ENCODE measurements at places on chromosomes 7 and 10.

DNA sequence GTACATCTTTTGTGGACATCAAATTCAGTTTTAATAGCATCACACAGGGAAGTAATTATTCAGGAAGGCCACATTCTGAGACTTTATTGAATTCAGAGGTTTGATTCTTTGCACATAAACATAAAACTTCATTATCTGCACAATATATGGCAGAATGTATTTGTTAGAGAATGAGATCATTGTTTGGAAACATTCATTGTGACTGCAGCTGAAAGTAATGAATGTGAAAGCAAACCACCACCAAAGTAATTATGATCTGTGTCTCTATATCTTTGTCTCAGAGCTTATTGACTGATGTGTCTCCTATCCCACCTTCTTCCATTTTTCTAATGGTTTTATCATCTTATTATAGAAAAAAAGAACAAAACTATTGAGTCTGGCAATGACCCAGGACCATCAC is 340.9 kb upstream of the PCDH15 start:
- DNase-seq, result no peak

GRCh38 chr10:89981891-89982290 is 280.5 kb downstream of the KIF20B start:
- no peak for DNase-seq

DNA sequence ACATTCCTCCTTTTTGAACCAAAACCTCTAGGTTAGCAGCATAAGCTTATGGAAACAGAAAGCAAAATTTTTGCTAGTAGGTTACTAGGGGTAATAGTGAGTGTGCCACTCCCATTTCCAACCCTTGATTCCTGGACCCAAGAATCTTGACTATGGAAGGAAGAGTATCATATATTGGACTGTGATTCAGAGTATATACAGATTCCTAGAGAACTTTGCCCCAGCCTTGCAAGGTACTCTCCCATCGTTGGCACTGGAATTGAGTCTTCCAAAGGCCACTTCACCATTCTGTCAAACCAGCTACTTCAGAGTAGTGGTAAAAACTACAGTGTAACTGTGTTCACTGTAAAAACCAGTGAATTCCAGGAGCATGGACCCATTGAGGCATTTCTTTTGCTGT is 69.4 kb downstream of the LRRC17 start:
- DNase-seq, result no peak

- DNase-seq, result no peak
These were observed 4.9 kb upstream of the HACD1 start for GRCh38 chr10:17622061-17622460.

- DNase-seq, result no peak
These were observed 197.0 kb upstream of the AGK start for GRCh38 chr7:141354251-141354650.

DNA sequence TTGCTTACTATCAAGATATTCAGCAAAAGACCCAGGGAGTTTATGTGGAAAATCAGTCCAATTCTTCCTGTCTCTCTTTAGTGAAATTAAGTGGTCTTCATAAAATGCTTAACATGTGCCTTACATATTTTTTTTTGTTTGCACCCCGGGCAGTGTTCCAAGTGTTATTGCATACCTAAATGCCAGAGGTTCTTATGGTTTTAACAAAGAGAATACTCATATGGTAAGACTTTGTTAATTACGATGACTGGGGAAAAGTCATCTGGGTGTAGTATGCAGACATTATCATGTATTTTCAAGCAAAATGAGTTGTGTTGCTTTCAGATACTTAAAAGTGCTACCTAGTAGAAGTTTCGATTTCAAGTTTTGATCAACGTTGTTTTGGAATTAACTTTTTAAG is 82.6 kb downstream of the PRKG1 start:
- no peak for DNase-seq

DNA sequence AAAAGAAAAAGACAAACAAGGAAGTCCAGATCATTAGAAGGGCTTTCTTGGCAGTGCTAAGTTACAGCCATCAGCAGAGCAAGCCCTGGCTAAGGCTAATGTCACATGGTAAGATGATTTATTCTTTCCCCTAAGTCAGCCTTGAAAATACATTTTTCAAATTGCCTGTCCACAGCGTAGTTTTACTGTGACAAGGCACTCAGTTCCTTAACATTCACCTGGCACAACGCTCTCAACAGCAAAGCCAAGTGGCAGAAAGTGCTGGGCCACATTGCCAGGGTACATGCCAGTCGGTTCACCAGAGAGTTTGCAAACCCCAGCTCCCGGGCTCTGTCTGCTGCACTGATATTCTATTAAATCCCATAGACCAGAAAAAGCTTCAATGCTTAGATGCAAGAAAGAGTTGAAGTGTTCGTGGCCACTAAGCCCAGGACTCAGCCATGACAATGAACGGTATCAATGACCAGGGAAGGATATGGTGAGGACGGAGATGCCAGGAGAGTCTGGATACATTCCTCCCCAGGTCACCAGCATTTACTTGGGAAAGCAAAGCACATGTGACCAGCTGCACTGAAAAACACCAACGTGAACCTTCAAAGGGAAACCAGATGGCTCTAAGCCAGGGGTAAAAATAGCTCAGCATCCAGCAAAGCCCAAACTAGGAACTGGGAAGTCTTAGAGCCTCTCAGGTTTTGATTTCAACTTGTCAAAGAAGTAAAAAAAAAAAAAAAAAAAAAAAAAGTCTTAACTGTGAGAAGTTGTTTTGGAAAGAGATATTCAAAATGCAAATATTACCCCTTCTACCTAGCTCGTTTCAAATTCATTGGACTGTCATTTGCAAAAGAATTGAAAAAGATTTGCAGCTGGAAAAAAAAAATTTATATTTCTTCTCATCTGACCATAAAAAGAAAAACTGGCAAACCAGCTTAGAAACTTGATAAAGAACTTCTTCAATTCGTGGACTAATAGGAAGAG is 23.9 kb upstream of the MPP7 start:
- no peak for DNase-seq

- no peak for DNase-seq
These were observed 108.0 kb downstream of the SPAG6 start for GRCh38 chr10:22453320-22453719.

All from mesothelial cell of epicardium (in vitro differentiated cells).